ENCODE measurements at places on chromosomes 2 and 18.

- DNase-seq = no peak
Measured at GRCh38 chr2:22691666-22692065, 693.3 kb upstream of the KLHL29 start.

DNA sequence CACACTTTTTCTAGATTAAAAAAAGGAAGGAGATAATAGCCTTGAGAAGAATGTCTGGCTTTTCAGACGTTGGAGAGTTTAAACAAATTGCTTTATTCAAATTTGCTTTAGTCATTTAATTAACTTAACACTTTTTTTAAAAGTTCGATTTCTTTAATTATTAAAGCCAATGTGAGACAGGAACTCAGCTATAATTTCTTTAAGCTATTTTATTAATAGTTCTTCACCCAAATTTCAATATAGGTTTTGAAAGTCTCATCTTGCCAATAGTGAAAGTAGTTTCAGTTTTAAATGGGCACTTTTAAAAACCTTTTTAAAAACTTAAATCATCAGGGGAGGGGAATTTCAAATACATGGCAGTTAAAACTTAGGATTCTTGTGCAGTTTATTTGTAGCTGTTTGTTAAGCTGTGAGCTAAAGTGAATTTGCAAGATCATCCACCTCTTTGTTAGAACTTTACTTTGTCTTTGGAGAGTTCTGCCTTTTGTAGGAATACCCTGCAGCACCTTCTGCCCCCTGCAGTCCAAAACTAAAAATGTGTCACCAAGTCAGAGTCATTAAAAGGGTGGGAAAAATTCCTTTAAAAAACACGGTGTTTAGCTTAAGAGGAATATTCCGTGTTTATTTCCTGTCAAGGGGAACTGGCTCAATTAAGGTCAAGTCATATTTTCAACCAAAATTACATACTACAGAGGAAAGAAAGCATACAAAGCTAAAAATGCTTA is 4.6 kb downstream of the TGIF1 start:
- no peak for DNase-seq

- no peak for DNase-seq
Measured at GRCh38 chr2:30769481-30769780, 37.8 kb downstream of the CAPN13 start.

GRCh38 chr18:71995904-71996465 is 548.2 kb downstream of the CBLN2 start:
- DNase-seq = no peak

DNA sequence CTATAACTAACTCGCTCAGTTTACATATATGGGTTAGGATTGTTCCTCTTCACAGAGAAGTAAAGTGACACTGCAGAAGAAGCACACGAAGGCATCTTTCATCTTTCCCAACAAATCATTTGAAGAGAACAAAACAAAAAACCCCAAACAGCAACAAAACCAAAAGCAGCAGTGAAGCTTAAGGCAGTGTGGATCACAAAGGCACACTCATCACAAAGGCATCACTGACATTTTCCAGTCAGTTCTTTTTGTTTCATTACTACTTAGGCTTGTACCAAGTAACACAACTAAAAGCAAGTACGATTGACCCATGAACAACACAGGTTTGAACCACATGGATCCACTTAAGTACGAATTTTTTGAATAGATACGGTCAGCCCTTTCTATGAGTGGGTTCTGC is 75.7 kb downstream of the RNF152 start:
- DNase-seq = no peak

DNA sequence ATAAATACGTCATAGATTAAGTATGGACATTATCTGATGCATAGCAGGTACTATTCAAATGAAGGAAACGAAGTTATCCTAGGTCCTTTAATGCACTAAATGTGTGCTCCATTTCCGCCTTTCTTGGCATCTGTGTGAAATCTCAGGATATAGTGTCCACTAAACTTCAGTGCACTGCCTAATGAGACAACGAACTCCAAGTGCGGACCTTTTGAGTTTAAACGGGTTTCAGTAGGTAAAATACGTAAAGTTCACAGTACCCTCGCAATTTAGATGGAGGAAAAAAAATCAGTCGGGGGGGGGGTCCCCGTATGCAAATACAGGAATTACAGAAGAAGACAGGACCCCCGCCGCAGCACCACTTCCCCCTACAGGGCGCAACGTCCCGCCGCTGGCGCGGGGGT is 729 bp upstream of the REL start:
- no peak for DNase-seq

DNA sequence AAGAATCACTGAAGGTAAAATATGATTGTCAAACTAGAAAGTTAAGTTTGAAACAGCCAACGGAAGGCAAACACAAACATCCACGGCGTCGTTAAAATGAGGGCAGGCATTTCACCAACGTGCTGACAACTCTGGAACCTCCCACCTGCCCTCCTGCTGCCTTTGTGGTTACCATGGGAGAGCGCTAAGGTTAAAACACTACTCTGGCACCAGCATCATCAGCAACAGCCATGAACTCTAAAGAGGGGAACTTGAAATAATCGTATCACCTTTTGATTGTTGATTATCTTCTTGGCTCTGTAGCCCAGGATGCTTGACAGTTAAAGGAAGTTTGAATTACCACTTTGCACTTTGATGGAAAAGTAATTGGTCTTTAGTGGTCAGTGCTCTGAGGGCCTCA is 34.7 kb downstream of the CYB5A start:
- DNase-seq = no peak

DNA sequence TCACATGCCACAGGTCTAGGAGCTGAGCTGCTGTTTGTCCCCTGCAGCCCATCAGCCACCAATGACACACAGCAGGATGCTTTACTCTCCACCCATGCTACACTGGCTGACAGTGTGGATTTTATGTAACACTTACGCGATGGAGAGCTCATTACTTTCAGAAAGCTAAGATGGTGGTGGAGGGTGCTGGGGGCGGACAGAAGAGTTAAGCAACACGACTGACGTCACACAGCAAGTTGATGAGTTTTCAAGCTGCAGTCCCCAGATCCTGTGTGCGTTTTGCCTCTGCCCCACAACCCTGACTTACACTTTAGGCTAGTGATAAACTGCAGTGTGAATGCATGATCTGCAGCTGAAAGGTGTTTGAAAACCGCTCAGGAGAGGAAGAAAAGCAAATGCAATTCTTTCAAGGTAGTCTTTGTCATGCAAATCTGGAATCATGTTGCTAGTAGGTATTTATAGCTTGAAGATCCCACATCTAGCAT is 42.4 kb downstream of the MRPS5 start:
- no peak for DNase-seq

DNA sequence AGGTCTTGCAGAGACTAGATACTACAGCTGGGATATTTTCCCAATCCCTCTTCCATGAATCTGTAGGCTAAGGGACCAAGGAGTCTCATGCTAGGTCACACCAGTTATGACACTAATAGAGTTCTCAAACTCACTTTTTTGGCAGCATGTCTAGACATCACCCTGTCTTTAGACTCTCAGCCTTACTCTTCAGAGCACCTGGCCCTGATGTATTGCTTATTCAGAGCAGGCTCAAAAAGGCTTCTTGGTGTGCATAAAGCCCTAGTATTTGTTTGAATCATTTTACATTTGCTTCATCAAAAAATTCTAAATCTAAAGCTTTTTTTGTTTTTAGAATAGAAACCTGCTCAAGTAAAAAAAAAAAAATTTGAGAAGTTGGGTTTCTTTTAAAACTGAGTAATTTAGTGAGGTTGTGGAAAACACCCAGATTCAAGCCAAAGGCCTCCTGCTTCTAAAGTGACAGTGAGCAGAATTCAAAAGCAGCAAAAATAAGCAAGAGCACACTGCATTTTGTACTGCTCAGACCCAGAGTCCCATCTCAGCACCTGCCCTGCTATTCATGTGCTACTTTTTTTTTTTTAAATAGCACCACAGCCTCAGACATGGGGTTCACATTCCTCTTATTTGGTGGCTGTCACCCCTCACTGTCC is 18.0 kb upstream of the DNAH6 start:
- DNase-seq = no peak

DNA sequence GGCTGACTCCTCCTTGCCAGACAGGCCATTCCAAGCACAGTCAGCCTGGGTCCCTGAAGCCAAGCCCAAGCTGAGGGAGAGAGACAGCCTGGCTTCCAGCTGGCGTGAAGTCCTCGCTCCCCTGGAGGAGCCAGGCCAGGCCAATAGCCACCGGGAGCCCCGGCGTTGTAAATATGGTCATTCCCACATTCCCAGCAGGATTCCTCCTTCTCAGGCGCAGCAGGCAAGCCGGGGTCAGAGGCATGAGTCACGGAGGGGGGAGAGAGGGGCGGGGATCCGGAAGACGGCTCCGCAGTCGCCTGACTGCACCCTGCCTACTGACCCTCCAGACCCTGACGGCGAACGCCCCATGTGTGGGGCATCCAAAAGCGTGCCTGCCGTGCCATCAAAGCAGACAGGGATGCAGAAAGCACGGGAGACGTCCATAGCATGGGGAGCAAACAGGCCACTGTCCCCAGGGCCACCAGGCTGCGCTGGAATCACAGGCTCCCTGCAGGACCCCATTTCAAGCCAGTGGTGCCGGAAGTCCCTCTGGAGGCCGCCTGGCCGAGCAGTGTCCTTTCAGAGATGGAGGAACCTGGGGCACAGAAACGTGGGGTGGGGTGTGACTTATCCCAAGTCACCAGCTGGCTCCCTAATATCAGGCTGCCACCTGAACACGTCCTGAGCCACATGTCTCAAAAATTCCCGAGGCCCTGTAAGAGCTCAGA is 48.2 kb downstream of the TWIST2 start:
- DNase-seq = peak; percentile 60

DNA sequence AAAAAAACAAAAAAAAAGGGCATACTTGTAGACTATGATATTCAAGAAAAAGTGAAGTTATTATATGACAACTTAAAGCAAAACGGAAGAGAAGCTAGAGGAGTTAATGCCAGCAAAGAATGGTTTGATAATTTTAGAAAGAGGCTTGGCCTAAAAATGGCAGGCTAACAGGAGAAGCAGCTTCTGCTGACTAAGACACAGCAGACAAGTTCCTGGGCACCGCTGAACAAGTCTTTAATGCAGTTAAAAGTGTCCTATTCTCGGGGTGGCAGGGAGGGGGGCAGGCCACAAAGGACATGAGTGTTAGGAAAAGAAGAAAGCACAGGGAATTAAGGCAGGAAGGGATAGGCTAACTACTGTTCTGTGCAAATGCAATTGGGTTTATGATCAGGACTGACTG is 50.3 kb upstream of the GAREM2 start:
- no peak for DNase-seq

DNA sequence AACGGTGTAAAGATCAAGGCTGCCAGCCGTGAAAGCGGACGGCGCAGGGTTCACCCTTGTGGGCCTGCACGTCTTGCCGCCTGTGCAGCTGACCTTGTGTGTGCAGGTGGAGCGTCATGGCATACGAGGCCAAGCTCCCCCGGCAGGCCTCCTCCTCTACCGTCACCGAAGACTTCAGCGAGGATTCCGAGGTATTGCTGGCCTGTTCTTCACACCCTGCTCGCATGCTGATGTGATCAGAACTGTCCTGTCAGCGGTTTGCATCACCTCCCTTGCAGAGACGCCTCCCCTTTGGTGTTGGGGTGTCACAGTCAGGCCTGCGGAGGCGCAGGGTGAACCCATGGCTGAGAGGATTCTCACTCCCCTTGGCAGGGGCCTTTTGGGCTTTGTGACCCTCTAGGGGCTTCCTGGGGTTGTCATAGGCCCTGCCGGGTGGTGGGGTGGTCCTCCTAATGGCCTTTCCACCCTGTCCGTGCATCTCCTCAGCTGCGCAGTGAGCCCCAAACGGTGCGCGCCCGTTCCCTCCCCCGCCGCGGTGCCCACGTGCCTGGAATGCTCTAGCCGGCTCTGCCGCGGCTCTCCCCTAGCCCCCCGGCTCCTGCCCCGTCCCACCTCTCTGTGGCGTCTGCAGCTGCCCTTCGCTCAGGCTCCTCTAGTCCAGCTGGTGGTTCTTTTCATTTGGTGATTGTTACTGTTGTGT is 92.5 kb downstream of the DGKD start:
- peak; percentile 13 for DNase-seq

- peak; percentile 48 for DNase-seq
Measured at GRCh38 chr2:159146996-159147666, 139.4 kb downstream of the WDSUB1 start.

- DNase-seq = no peak
Measured at GRCh38 chr2:96844405-96844808, 586 bp upstream of the ANKRD23 start.

- no peak for DNase-seq
Measured at GRCh38 chr2:37338933-37339332, 5.5 kb upstream of the QPCT start.

DNA sequence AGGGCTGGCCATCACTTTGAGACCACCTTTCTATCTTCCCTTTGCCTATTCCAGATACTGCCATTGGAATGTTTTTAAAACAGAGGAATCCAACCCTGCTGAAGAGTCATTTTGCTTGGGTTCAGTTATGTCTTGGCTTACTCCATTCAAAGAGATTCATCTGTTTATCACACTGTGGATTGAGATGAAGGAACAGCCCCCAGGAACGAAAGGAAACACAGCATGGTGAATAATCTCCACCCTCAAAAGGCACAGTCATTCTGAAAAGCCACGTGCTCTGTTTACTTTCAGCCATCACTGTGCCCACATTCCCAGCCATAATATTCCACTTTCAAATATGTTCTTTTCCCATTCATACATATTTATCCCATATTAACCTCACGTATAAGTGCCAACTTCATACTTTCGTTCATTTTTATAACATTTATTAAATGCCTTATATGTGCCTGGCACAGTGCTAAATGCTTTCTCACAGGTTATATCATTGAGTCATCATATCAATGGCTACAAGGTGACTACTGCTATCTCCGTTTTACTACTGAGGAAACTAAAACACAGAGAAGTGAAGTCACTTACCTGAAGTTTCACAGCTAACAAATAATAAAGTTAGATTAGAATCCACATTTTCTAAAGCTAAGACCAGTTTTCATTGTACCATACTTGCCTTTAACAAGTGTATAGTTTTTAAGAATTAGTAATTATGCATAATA is 143.6 kb downstream of the OSR1 start:
- no peak for DNase-seq

DNA sequence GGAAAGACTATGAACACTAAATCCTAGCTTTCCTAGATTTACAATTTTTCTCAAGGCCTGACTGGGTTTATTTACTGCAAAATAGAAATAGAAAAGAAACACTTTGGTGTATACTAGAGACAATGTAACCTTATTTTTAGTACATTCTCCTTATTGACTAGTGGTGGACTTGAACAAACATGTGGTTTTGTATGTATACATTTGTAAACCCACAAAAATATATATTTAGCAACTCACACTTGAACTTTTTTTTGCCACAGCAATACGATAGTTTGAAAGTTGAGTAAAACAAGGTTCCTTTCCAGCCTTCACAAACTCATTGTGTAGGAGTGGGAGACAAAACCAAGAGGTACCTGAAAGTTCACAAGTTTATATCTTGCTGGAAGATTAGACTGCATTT is 1633.4 kb upstream of the LRRTM1 start:
- no peak for DNase-seq

GRCh38 chr2:107717661-107718060 is 109.0 kb upstream of the RGPD4 start:
- no peak for DNase-seq

- no peak for DNase-seq
Measured at GRCh38 chr18:54726143-54726542, 102.1 kb upstream of the RAB27B start.

DNA sequence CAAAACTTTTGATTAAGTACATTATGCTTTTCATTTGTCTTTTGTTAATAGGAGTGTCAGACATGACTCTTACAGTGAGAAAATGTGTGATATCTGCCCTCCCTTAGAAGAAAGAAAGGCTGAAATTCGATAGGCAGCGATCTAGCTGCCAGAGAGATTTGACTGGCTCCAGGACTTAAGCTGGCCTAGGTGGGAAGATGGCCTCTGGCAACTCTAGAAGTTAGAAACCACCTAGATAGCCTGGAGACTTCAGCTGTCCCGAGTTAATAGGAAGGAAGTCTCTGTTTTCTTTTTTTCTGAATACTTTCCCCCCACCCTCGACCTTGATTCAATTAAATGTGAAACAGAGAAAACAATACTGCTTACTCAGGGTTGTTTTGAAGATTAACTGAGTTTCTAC is 1194.7 kb upstream of the CRIM1 start:
- DNase-seq = no peak
